ENCODE measurements at places on chromosomes 4 and X. TPM values are rescaled to one million over a fixed set of nuclear protein-coding genes. Genes with fewer than 3 reads are reported as not detected.

The VEGFC gene
- total RNA-seq = not detected

DNA sequence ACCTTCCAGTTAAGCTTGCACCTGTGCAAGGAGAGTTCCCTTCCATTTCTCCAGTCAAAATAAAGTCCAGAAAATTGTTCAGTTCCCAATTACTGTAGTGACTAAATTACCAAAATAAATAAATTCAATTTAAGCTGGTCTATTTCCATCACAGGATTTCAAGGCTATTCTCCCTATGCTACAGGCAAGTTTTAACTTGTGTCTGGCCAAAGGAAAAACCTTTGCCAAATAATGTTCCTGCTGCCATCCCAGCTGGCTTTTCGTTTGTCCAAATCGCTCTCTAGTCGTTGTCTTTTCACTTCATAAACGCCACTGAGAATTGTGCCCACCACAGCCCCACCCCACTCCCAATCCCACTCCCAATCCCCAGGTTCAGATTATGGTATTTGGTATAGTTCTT is 2.4 kb downstream of the KCTD8 start:
- no peaks in the 10 kb centered on the region for H3K36me3 ChIP-seq
- H3K27ac ChIP-seq = no peak overlapping the region
- H3K4me1 ChIP-seq = 0 out of 2 replicates have a peak, but pooled peaks cover 7% of the 10 kb centered on the region
- H3K27me3 ChIP-seq = no peaks in the 10 kb centered on the region
- no peak for DNase-seq

The CT47B1 gene
- not detected for total RNA-seq

The DCLK2 gene
- total RNA-seq = not detected

The EGFL6 gene
- total RNA-seq = not detected

DNA sequence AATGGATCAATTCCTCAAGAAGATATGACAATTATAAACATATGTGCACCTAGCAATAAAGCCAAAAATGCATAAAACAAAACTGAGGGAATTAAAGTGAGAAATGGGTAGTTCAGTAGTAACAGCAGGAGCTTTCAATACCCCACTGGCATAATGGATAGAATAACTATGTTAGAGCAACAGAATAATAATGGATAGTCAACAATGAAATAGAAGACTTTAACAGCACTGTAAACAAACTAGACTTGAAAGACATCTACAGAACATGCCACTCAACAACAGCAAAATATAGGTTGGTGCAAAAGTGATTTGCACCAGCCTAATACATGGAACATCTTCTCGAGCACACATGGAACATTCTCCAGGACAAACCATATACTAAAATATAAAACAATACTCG is 20.0 kb upstream of the MBNL3 start:
- H3K4me1 ChIP-seq = peaks cover 26% of the 10 kb centered on the region
- no peaks in the 10 kb centered on the region for H3K36me3 ChIP-seq
- no peak overlapping the region for H3K4me3 ChIP-seq
- no peak for DNase-seq

The NPY2R gene
- not detected for total RNA-seq

DNA sequence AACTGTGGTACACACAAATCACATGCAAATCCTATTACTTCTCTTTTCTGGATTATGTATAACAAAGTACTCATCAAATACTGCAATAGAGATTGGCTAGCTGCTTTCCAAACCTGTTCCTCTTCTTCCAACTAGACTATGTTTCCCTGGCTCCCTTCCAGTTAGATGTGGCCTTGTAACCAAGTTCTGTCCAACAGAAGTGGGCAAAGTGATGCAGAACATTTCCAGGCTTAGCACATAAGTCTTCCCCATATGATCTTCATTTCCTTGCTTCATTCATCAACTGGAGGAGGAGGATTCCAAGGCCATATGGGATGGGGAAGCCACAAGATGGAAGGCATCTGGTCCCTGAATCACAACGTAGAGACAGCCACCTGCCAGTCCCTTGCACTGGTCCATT is 8.0 kb downstream of the SLC9A7 start:
- no peaks in the 10 kb centered on the region for H3K27me3 ChIP-seq
- no peak overlapping the region for H3K27ac ChIP-seq
- H3K36me3 ChIP-seq = no peaks in the 10 kb centered on the region
- H3K4me3 ChIP-seq = no peak overlapping the region

The GAGE12J gene
- total RNA-seq = not detected

- H3K36me3 ChIP-seq = no peaks in the 10 kb centered on the region
- no peak overlapping the region for H3K4me3 ChIP-seq
- H3K4me1 ChIP-seq = no peaks in the 10 kb centered on the region
Measured at GRCh38 chrX:152639426-152639825, 1.7 kb downstream of the GABRQ start.

DNA sequence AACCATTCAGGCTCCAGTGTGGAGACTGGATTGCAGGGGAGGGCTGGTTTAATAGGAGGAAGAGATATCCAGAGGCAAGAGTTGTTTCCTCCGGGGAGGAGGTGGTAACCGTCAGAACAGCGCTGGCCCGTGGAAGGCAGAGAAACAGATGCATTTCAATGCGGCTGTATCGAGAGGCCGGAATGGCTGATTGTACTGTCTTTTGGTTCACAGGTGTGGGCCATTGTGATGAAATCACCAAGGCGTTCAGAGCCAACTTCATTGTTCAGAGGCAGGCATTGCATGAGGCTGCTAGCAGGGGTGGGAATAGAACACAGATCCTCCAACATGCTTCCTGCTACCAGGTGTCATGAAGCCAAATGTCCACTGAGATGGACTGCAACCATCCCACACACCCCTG is 53.0 kb downstream of the SHOX start:
- H3K27me3 ChIP-seq = no peaks in the 10 kb centered on the region
- DNase-seq = no peak
- no peaks in the 10 kb centered on the region for H3K36me3 ChIP-seq
- H3K27ac ChIP-seq = no peak overlapping the region

DNA sequence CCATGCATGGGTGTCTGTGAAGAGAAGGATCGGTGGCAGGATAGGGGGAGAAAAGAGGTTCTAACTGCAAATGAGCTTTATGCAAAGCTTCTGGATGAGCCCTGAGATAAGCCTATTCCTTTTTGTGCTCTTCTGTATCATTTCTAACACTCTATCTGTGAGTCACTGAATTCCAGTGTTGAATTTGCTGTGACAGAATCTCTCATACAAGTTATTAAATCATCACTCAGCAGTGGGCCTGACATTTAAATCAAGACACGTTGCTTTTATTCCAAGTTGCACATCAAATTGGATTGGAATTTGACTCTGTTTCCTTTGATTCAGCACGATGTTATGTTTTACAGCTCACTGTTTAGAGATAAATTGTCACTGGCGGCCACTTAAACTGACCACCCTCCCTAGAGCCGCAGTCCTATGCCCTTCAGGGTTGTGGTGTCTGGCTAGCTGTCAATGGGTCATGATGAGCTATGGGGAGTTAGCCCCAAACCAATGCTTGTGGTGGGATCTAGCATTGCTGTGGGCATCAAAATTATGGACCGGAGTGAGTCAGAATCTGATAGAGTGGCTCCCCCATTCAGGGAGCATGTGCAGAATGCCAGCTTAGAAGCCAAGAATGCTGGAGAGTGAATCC is 42.7 kb downstream of the LHFPL1 start:
- no peaks in the 10 kb centered on the region for H3K36me3 ChIP-seq
- no peak for DNase-seq
- no peaks in the 10 kb centered on the region for H3K27me3 ChIP-seq
- no peaks in the 10 kb centered on the region for H3K4me1 ChIP-seq
- no peak overlapping the region for H3K27ac ChIP-seq

The GCNA gene
- 0.66 TPM for total RNA-seq

Data from HepG2 (cell line).